ENCODE measurements at places on chromosomes 2 and 18.

GRCh38 chr2:37802899-37803379 is 122.1 kb upstream of the RMDN2 start:
- DNase-seq, result no peak

DNA sequence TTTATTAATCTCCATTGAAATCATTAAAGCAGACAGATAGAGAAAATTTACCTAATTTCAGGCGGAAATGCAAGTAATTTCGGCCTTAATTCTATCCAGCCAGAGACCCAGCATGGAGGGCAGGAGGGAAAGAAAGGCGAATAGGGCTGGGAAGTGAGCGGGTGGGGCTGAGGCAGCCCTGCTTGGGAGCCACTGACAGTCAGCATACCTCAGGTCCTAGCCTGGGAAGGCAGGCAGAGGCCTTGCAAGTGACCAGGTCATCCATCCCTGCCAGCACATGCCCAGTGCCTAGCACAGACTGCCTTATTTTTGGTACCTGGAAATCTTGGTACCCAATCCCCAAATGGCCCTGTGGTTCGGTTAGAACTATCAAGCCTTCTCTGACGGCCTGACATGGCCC is 1.5 kb downstream of the GDF7 start:
- DNase-seq, result no peak

- DNase-seq, result no peak
Measured at GRCh38 chr2:198135481-198135934, 331.1 kb downstream of the PLCL1 start.

GRCh38 chr2:5959836-5960820 is 267.9 kb downstream of the SOX11 start:
- DNase-seq, result no peak

DNA sequence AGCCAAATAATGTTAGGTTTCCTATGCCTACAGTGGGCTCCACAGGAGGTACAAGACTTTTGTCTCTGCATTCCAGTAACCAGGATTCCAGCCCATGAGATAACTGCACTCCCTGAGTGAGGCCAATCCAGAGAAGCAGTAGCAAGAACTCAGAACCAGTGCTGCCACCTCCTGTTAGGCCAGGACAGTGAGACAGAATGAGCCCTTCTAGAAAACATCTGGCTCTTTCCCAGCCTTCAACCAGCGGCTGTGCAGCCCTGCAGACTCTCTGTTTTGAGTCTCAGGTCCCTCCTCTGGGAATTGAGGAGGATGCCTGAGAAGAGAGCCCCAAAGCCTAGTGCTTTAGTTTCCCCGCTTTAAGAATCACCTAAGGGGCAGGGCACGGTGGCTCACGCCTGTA is 44.2 kb downstream of the ARID5A start:
- DNase-seq, result no peak

GRCh38 chr18:24019641-24020331 is 5.2 kb downstream of the TTC39C start:
- DNase-seq, result peak; percentile 74

DNA sequence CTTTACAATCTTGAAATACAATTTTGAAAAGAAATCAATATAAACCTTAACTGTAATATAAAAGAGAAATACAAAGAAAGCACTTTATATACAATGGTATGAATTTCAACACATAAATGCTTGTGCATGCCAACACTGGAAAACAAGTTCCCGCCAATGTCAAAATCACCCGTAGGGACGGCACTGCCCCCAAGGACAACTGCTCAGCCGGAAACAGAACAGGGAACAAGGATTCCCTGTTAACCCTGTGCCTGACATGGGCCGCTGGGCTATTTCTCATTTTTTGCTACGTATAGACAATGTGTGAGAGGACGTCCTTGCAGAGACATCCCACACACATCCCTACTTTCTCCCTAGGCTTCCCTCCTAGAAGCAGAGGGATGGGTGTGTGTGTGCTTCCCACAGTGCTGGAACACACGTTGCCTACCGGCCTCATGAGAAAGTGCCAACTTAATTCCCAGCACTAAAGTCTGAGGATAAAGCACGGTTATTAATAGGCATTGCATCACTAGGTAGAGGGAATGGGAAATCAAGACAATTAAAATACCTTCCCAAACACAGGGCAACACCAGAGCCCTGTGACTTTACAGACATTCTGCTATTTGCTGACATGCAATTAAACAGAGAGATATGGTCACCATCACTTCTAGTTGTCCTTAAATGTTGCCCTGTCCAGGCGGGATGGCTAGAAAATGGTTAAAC is 14.4 kb downstream of the AFG3L2 start:
- no peak for DNase-seq

DNA sequence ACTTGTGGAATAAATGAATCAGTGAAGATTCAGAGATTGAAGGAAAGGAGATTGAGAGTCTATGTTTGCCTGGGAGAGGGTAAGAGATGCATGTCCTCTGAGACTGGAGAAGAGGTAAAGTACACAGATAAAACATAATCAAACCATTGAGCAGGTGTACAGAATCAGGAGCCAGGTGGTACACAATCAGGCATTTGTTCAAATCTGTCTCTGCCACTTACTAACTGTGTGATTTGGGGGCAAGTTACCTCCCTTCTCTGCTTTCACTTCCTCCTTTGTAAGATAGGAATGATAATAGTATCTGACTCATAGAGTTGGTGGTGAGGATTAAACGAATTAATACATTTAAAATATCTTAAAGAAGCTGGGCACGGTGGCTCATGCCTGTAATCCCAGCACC is 94.0 kb downstream of the CDK15 start:
- DNase-seq, result no peak

- DNase-seq, result no peak
Measured at GRCh38 chr2:48209214-48209885, 303.1 kb upstream of the FBXO11 start.

GRCh38 chr2:47803770-47804169 is 20.8 kb downstream of the MSH6 start:
- DNase-seq, result no peak
